Transverse colon (tissue), 4 donors: ENCODE measurements at places on chromosomes 5 and 9.

GRCh38 chr9:68827837-68828744, 123.1 kb downstream of the PIP5K1B start:
- no peak for DNase-seq

- DNase-seq: no peak
Measured at GRCh38 chr5:12237837-12238575, 333.8 kb upstream of the CTNND2 start.

- DNase-seq: no peak
Measured at GRCh38 chr5:131771692-131772091, 25.1 kb downstream of the FNIP1 start.

- DNase-seq: no peak
Measured at GRCh38 chr5:38837416-38837815, 8.4 kb upstream of the OSMR start.

DNA sequence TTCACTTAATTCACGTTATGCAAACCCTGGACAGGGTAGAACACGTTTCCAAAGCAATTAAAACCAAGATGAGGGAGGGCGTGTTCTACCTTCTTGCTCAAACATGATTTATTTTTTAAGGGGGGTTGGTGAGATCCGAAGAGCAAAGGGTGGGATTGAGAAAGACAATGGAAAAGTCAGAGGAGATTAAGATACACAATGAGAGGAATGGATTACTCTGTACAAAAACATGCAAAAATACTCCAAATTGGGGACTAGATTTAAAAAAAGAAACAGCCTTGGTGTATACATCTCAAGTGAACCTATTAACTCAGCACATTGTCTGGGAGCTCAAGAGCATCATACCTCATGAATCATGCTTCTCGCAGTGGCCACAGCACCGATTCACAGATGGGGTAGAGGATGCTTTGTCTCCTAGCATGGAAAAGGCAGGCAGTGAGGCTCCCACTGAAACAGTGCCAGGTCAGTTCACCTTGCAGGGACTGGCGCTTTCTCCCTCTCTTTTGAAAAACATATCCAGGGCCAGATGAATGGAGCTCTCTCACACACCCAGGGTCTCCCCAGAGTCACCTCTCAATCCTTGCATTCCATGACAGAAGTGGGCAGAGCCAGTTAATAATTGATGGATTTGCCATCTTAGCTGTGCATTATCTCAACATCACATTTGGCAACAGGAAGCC, 459.7 kb downstream of the BNC2 start:
- no peak for DNase-seq

GRCh38 chr5:176737746-176738636, 72.4 kb upstream of the UNC5A start:
- no peak for DNase-seq
